ENCODE measurements at places on chromosomes 1 and 21. TPM values are rescaled to one million over a fixed set of nuclear protein-coding genes. Genes with fewer than 3 reads are reported as not detected.

DNA sequence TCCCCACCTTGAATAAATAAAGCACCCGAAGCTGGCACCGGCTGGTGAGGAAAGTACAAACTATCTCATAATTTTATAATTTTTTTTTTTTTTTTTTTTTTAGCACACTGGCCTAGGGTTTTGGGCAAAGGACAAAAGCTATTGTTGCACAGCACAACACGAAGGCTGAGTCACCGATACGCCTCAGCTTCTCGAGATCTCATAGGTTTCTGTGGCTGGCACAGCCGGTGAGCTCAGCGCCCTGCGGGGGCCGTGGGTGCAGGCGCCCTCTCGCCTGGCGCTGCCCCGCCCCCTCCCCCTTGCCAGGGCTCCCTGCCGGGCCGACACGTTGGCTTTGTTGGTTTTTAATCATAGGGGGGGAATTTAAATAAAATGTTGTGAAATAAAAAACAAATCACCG, 17.2 kb downstream of the CASZ1 start:
- no peak overlapping the region for H3K27ac ChIP-seq
- DNase-seq: no peak
- H3K27me3 ChIP-seq: no peaks in the 10 kb centered on the region
- no peaks in the 10 kb centered on the region for H3K36me3 ChIP-seq

ZBTB18 gene
- polyA plus RNA-seq: 7.2 TPM

FAM167B gene
- 3.4 TPM for polyA plus RNA-seq

- H3K4me1 ChIP-seq: peaks cover 2% of the 10 kb centered on the region
- no peaks in the 10 kb centered on the region for H3K36me3 ChIP-seq
- no peaks in the 10 kb centered on the region for H3K27me3 ChIP-seq
- no peak for DNase-seq
- H3K4me3 ChIP-seq: no peak overlapping the region
Observed at GRCh38 chr1:79981481-79981880, 975.0 kb upstream of the ADGRL4 start.

CFHR5 gene
- not detected for polyA plus RNA-seq

DNA sequence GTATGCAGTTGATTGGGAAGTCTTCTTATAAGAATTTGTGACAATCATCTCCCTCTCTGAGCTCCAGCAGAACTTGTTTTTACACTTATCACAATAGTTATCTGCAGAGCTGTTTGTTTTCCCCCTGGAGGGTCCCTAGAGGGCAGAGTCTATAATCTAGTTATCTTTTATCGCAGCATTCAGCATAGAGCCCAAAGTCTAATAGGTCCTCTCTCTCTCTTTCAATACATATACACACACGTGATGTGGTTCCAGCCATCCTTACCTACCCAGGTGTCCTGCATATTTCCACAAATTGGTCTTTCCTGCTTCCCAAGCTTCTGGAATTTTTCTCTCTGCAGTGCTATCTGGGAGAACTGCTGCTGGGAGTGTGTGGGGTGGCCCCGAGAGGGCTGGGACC, 229.6 kb upstream of the KIAA0040 start:
- no peak for DNase-seq
- no peaks in the 10 kb centered on the region for H3K27me3 ChIP-seq
- H3K4me1 ChIP-seq: no peaks in the 10 kb centered on the region
- no peak overlapping the region for H3K4me3 ChIP-seq
- no peak overlapping the region for H3K27ac ChIP-seq

- no peaks in the 10 kb centered on the region for H3K27me3 ChIP-seq
- H3K36me3 ChIP-seq: no peaks in the 10 kb centered on the region
- H3K4me3 ChIP-seq: peak overlapping the region; percentile 94
Observed at GRCh38 chr1:3623441-3624199, 1.2 kb upstream of the TPRG1L start.

DNA sequence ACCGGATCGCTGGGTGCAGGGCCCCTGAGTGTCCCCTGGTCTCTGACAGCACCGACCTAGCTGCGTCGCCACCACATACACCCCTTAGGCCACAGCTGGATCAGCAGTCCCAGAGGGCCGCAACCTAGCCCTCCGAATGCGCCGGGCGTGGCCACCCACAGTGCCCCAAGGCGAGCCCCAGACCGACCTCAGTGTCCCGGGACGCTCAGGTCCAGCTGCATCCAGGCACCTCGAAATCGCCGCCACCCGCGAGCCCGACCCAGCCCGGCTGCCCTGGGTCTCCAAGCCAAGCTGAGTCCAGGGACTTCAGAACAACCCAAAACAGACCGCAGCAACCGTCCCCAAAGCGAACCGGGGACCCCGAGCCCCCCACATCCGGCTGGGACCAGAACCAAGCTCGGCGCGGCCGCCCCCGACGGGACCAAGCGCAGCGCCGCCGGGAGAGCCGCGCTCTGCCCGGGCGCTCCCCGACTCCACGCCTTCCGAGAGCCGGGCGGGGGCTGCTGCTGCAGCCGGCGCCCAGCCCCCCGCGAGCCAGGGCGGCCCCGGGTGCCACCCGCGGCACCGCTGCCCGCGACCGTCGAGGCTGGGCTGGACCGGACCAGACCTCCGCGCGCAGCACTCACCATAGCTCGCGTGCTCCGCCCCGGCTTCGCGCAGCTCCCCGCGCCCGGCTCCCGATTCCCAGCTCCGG, 54.6 kb upstream of the ECE1 start:
- H3K4me1 ChIP-seq: peaks cover 17% of the 10 kb centered on the region
- H3K27ac ChIP-seq: peak overlapping the region; percentile 81
- no peaks in the 10 kb centered on the region for H3K27me3 ChIP-seq
- H3K36me3 ChIP-seq: no peaks in the 10 kb centered on the region

- H3K4me3 ChIP-seq: peak overlapping the region; percentile 56
- peak; percentile 92 for DNase-seq
- H3K27me3 ChIP-seq: no peaks in the 10 kb centered on the region
- no peaks in the 10 kb centered on the region for H3K36me3 ChIP-seq
- H3K27ac ChIP-seq: peak overlapping the region; percentile 31
- peaks cover 18% of the 10 kb centered on the region for H3K4me1 ChIP-seq
Observed at GRCh38 chr1:153532769-153533599, 2.8 kb downstream of the S100A6 start.

GRCh38 chr21:15373941-15374340, 309.1 kb upstream of the NRIP1 start:
- H3K4me3 ChIP-seq: no peak overlapping the region
- H3K4me1 ChIP-seq: no peaks in the 10 kb centered on the region
- no peak overlapping the region for H3K27ac ChIP-seq
- DNase-seq: no peak
- H3K36me3 ChIP-seq: no peaks in the 10 kb centered on the region

DNA sequence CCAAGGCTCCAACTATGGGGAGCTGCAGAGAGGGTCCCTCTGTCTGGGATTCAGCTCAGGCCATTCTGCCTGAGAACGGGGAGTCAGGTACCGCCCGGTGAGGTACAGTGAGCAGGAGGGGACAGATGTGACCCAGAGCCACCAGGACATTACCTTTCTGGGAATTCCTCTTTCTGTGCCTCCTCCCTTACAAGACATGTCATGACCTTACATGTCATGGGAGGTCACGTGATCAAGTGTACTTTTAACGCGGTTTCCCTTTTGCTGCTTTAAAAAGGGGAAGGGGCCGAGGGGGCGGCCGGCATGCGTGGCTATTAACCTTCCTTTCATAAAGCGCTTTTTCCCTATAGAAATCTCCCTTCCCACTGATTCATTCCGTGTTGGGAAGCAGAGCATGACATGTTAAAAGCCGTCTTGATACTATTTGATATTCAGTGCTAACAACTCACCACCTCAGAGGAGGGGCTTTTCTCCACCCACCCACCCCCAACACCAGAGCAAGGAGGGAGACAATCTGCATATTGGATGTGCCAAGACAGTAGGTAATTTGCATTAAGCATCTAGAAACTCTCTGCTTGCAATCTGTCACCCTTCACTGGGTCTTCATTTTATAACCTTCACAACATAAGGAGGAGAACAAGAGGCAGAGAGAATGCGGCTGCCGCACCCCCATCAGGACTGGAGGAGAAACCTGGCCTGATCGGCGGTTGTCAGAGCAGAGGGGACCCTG, 113.6 kb upstream of the VAMP3 start:
- H3K4me1 ChIP-seq: no peaks in the 10 kb centered on the region
- no peak for DNase-seq
- no peaks in the 10 kb centered on the region for H3K36me3 ChIP-seq
- H3K4me3 ChIP-seq: no peak overlapping the region
- H3K27ac ChIP-seq: no peak overlapping the region

CD1B gene
- polyA plus RNA-seq: 0.38 TPM

ADIPOR1 gene
- 119 TPM for polyA plus RNA-seq
